Effector CD4-positive, alpha-beta T cell (primary cell): ENCODE measurements at places on chromosomes 13 and 19.

- no peak for DNase-seq
Observed at GRCh38 chr13:110266983-110267382, 40.0 kb downstream of the COL4A1 start.

- no peak for DNase-seq
Observed at GRCh38 chr19:4711211-4711610, 12.4 kb downstream of the DPP9 start.

GRCh38 chr13:40595693-40596092 lies 70.7 kb downstream of the FOXO1 start:
- no peak for DNase-seq

- peak; percentile 9 for DNase-seq
Observed at GRCh38 chr19:58059003-58059670, at the start of gene ZNF135. TSS of gene ZNF135 (plus strand) at chr19:58059282. CDS start at chr19:58060003, 721 bp downstream.

GRCh38 chr13:21967871-21968270 lies 297.0 kb downstream of the FGF9 start:
- no peak for DNase-seq

GRCh38 chr19:56930647-56931535 lies 90.4 kb upstream of the PEG3 start:
- no peak for DNase-seq

DNA sequence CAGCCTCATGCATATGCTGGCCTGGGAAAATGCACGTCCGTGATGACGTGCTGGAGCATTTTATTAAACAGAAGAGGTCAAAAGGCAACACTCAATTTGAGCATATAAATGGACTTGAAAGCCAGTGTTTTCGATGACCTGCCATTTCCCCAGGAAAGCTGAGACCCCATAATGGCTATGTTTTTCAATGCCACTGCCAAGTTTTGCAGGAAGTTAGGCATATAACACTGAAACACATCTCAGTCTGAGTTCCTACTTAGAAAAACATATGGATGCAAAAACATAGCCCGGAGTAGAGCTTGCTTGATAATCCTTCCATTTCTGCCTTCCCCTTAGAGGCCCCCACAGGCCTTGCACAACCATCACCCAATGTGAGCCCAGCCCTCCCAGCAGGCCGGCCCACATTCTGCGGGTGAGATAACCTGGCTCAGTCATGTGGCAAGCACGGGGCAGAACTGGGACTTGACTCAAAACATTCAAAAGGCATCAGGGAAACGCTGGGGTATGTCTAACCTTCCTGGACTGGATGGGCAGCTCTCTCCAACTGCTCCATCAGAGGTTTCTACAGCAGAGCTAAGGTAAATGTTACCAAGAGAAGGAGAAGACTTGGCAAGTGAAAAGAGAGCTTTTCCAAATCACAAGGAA lies 24.9 kb downstream of the EPS15L1 start:
- DNase-seq, result no peak

GRCh38 chr13:39273953-39274738 lies 235.9 kb downstream of the NHLRC3 start:
- DNase-seq, result no peak

GRCh38 chr13:91349992-91350911 lies 2.8 kb downstream of the MIR17HG start:
- DNase-seq, result no peak

GRCh38 chr13:41284512-41285288 lies 21.3 kb upstream of the MTRF1 start:
- no peak for DNase-seq

DNA sequence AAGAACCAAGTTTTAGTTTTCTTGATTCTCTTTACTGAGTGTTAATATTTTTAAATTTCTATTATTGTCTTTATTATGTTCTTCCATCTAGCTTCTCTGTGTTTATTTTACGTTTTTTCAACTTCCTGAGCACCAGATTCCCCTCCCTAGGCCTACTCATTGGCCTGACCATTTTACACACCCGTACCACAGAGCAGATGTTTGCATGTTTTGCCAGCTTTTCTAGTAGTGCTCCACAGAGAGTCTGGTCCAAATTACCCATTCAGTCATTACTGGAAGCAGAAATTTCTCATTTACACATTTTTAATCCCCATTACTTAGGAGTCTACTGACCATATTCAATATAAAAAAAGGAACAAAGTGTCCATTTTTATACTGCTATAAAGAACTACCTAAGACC lies 66.9 kb downstream of the ING1 start:
- no peak for DNase-seq

- DNase-seq, result no peak
Observed at GRCh38 chr19:41657157-41657556, 30.3 kb upstream of the CEACAM4 start.

GRCh38 chr13:30002577-30002976 lies 152.2 kb upstream of the UBL3 start:
- no peak for DNase-seq

GRCh38 chr13:67226696-67227095 lies 3.4 kb downstream of the PCDH9 start:
- DNase-seq, result no peak
